ENCODE measurements at places on chromosomes 7 and 10. TPM values are rescaled to one million over a fixed set of nuclear protein-coding genes. Genes with fewer than 3 reads are reported as not detected.

Gene LRIT1
- not detected for polyA plus RNA-seq

Gene FAM131B
- polyA plus RNA-seq, result 0.12 TPM

DNA sequence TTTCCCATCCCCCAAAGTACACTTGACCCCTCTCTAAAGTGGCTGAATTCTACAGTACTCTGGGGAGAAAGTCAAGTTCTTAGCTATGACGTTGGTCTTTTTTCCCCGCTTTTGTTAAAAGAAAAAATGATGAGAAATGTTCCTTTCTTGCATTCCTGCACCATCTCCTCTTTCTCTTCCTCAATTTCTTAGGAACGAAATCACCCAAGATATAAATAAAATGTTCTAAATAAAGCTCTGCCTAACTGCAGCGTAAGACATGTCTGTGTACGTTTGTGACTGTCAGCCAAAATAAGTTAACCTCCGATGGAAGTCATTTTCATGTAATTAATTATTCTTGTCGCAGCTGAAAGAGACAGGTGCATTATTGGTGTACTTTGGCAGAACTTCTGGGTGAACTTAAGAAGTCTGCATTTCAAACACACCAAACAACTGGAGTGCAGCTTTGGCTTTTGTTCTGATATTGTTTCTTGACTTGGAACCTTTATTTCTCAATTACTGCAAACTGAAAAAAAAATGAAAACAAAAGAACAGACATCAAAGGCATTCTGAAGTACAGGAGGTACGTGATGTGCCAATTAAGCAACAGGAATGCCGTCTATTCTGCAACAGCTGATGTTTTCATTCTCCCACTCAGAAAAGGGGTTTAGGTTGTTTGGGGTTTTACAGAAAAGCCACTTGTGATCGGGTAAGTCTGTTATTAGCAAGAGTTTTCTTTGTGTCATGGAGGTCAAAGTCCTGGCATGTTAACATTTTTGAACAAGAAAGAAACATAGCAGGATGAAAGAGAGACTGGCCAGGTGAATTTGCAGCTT is 82.4 kb upstream of the SDK1 start:
- DNase-seq, result no peak

- no peak for DNase-seq
Observed at GRCh38 chr7:130948822-130949221, 214.8 kb upstream of the KLF14 start.

DNA sequence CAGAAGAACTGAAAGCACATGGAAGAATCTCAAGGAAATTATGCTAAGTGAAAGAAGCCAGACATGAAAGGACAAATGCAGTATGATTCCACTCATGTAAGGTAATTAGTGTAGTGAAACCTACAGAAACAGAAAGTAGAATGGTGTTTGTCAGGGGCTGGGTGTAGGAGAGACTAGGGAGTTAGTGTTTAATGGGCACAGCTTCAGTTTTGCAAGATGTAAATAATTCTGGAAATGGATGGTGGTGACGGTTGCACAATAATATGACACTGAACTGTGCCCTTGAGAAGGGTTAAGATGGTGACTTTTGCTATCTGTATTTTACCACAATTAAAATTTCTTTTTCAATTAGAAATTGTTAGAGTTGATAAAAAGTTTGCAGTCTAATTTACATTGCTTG is 157.3 kb upstream of the ADCY1 start:
- no peak for DNase-seq

All from keratinocyte (primary cell).